CD8-positive, alpha-beta memory T cell (primary cell): ENCODE measurements at places on chromosomes 7 and 10. TPM values are rescaled to one million over a fixed set of nuclear protein-coding genes. Genes with fewer than 3 reads are reported as not detected.

The RASA4B gene
- 23.9 TPM for total RNA-seq

The TAC1 gene
- 0.68 TPM for total RNA-seq

The CFTR gene
- not detected for total RNA-seq

The PHF14 gene
- 35.8 TPM for total RNA-seq

The PDE6C gene
- not detected for total RNA-seq

The OR2A42 gene
- not detected for total RNA-seq

The MEPCE gene
- total RNA-seq, result 75.9 TPM

The STAG3 gene
- total RNA-seq, result 5.0 TPM

The GFRA1 gene
- not detected for total RNA-seq

The SLC26A3 gene
- total RNA-seq, result not detected

The PCLO gene
- total RNA-seq, result not detected

The GLCCI1 gene
- total RNA-seq, result 9.5 TPM

The CHAT gene
- not detected for total RNA-seq

The PSMG3 gene
- 80.7 TPM for total RNA-seq

The SLC18A3 gene
- not detected for total RNA-seq

DNA sequence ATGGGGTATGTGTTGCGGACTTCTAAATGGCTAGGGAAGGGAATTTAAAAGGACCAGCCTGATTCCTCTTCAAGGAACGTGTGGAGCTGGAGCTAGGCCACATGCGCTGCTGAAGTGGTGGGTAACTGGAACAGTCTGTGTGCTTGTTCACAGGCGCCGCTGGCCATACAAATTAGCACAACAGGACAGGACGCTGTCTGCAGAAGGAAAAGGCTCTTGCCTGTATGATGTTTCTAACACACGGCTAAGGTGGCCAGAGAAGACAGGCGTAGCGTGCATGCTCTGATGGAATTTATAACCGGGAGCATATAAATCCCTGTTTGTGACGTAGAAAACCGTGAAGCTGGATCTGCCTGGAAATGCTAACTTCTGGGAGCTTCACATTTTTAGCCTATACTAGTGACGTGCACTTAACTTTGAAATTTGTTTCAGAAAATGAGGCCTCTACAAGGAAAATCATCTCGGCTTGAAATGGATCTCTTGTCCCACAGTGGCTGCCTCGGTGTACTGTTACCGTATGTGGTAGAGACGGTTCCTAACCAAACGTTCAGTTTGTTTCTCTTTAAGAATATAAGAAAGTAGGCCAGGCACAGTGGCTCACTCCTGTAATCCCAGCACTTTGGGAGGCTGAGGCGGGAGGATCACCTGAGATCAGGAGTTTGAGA, 569.4 kb downstream of the PTPRN2 start:
- H3K27me3 ChIP-seq, result no peaks in the 10 kb centered on the region
- H3K4me1 ChIP-seq, result no peaks in the 10 kb centered on the region
- no peak overlapping the region for H3K27ac ChIP-seq
- DNase-seq, result no peak

DNA sequence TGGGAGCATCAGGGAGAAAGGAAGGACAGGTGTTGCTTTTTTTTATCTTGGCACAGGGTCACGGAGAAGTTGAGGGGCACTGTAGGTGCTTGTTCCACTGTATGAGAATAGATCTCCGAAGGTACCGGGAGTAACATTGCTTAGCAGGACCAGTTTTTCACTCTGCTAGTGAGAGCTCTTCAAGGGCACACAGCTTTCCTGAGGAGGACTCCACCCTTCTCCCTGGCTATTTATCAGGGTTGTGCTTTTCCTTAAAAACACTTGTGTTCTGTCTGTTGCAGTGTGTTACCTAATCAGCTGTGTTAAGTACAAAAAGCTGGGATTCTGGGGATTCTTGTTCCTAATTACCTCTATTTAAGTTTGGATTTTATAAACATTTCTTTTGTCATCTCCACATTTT, 160.5 kb downstream of the SND1 start:
- peaks cover 3% of the 10 kb centered on the region for H3K36me3 ChIP-seq
- H3K4me3 ChIP-seq, result no peak overlapping the region
- no peak for DNase-seq
- H3K27ac ChIP-seq, result no peak overlapping the region
- no peaks in the 10 kb centered on the region for H3K27me3 ChIP-seq
- no peaks in the 10 kb centered on the region for H3K4me1 ChIP-seq

GRCh38 chr7:158812684-158813083, 16.6 kb downstream of the ESYT2 start:
- no peak overlapping the region for H3K27ac ChIP-seq
- H3K27me3 ChIP-seq, result no peaks in the 10 kb centered on the region
- peak; percentile 74 for DNase-seq
- H3K4me1 ChIP-seq, result peaks cover 81% of the 10 kb centered on the region
- H3K4me3 ChIP-seq, result peak overlapping the region; percentile 38

DNA sequence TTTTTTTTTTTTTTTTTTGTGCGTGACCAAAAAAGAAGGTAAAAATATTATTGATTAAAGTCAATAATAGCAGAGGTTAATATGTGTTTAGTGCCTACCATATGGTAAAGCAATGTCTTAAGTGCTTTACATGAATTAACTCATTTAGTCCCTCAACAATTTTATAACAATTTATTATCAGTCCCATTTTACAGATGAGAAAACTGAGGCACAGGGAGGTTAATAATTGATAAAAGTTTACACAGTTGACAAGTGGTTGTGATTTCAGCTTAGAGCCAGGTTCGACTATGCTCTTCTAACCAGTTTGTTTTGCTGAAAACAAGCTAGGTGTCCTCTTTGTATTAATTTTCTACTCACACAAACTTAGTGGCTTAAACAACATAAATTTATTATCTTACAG, 67.0 kb downstream of the EXOC4 start:
- H3K4me1 ChIP-seq, result no peaks in the 10 kb centered on the region
- no peaks in the 10 kb centered on the region for H3K27me3 ChIP-seq
- no peak overlapping the region for H3K4me3 ChIP-seq
- no peak for DNase-seq

GRCh38 chr10:101616415-101617101, 28.4 kb downstream of the DPCD start:
- DNase-seq, result no peak
- peaks cover 35% of the 10 kb centered on the region for H3K36me3 ChIP-seq
- H3K27me3 ChIP-seq, result no peaks in the 10 kb centered on the region

- H3K27me3 ChIP-seq, result no peaks in the 10 kb centered on the region
- peaks cover 11% of the 10 kb centered on the region for H3K4me1 ChIP-seq
- H3K27ac ChIP-seq, result no peak overlapping the region
- peak; percentile 34 for DNase-seq
- H3K4me3 ChIP-seq, result no peak overlapping the region
Measured at GRCh38 chr10:118568327-118568848, 27.1 kb downstream of the PRLHR start.

- H3K4me1 ChIP-seq, result no peaks in the 10 kb centered on the region
- peaks cover 15% of the 10 kb centered on the region for H3K36me3 ChIP-seq
- no peaks in the 10 kb centered on the region for H3K27me3 ChIP-seq
- no peak overlapping the region for H3K27ac ChIP-seq
- no peak overlapping the region for H3K4me3 ChIP-seq
Measured at GRCh38 chr7:2432910-2433712, 29.7 kb downstream of the CHST12 start.

DNA sequence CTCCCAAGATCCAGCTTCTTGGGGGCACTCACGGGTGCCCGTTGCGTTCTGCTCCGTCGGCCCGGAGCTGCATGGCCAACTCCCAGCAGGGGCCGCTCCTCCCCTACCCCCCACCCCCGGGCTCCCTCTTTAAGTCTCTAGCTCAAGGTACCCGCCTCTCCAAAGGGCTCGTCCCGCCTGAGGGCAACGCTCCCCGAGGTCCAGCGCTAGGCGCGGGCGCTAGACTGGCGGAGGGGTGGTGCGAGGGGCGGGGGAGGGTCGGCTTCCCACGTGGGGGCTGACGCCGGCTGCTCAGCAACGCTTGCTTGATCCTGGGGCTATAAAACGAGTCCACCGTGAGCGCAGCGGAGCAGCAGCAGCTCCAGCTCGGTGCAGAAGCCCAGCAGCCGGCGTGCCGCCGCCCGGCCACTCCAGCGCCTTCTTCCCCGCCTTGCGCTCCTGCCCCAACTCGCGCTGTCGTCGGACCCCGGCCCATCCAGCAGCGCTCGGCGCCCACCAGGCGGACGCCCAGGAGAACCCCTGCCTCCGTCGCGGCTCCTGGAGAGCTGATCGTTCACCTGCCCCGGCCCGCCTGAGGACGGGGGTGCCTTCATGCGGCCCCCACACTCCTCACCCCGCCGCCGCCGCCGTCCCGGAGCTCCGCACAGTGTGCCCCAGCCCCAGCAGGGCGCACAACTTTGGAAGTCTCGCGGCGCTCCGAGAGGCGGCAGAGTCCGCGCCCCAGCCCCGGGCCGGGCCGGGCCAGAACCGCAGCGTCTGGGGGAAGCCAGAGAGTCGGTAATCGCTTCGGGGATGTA, at the start of gene ADRA2A:
ADRA2A (plus strand) TSS at position 348 of the 797 bp plus-strand sequence. CDS start 968 bp downstream, outside the sequence.
- no peaks in the 10 kb centered on the region for H3K36me3 ChIP-seq
- peak within 1 kb of the TSS; percentile 50 for H3K4me3 ChIP-seq
- peaks cover 25% of the 10 kb centered on the region for H3K27me3 ChIP-seq
- no peaks in the 10 kb centered on the region for H3K4me1 ChIP-seq
- H3K27ac ChIP-seq, result no peak within 1 kb of the TSS

GRCh38 chr10:102153093-102153620, 968 bp downstream of the NOLC1 start:
- peak overlapping the region; percentile 93 for H3K27ac ChIP-seq
- no peaks in the 10 kb centered on the region for H3K27me3 ChIP-seq
- H3K4me1 ChIP-seq, result peaks cover 22% of the 10 kb centered on the region
- peak overlapping the region; percentile 91 for H3K4me3 ChIP-seq
- DNase-seq, result no peak

DNA sequence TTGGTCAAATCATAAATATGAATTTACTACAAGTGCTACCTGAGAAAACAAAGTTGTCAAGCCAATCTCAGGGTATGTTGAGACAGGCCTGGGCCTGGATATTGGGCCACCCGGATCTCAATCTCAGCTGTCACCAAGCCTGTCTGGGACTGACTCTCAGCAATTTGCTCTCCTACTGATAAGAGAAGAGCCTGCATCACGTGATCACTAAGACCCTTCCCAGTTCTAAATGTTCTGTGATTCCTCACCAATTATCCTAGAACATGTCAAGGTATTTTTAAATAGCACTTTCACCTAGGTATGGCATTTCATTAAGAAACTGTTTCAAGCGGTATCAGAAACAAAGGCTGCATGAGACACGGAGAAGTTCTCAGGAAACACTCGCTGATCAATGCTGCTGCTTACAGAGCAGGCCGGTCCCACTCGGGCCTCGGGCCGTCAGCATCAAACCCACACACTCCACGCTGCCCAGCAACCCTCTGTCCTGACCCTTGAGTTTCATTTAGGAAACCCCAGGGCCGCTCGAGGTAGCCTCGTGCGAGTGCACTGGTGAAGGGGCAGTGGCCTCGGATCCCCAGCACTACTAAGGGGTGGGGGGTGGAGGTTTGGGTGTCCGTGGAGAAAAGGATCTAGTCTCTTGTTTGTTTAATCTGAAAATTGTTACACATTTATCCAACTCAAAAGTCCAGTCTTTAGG, 4.1 kb downstream of the KLF6 start:
- H3K36me3 ChIP-seq, result peaks cover 47% of the 10 kb centered on the region
- peak overlapping the region; percentile 93 for H3K4me3 ChIP-seq
- peak; percentile 54 for DNase-seq
- peaks cover 68% of the 10 kb centered on the region for H3K4me1 ChIP-seq
- peak overlapping the region; percentile 100 for H3K27ac ChIP-seq

GRCh38 chr7:108127461-108127860, 2.7 kb downstream of the LAMB4 start:
- no peak overlapping the region for H3K4me3 ChIP-seq
- H3K27ac ChIP-seq, result no peak overlapping the region
- no peaks in the 10 kb centered on the region for H3K36me3 ChIP-seq
- H3K4me1 ChIP-seq, result no peaks in the 10 kb centered on the region

DNA sequence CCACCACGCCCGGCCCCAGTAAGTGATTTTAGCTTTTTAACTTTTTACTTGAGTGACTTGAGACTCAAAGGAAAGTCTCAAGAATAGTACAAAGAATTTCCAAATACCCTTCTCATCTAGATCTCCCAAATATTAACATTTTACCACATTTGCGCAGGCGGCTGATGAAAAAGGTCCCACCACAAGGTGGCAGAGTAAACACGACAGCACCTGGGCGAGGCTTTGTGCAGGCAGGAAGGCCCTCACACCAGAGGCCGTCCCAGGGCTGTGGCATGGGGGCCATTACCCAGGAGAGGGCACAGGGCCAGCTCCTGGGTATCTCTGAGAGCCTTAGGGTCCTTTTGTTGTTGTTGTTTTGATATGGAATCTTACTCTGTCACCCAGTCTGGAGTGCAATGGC, 50.0 kb upstream of the WIPI2 start:
- H3K27me3 ChIP-seq, result no peaks in the 10 kb centered on the region
- no peak overlapping the region for H3K27ac ChIP-seq
- H3K4me3 ChIP-seq, result no peak overlapping the region
- DNase-seq, result peak; percentile 5

- DNase-seq, result no peak
- H3K27ac ChIP-seq, result no peak overlapping the region
- peaks cover 23% of the 10 kb centered on the region for H3K36me3 ChIP-seq
- no peaks in the 10 kb centered on the region for H3K27me3 ChIP-seq
- H3K4me1 ChIP-seq, result no peaks in the 10 kb centered on the region
- no peak overlapping the region for H3K4me3 ChIP-seq
Measured at GRCh38 chr7:105640956-105641810, 59.9 kb upstream of the EFCAB10 start.

GRCh38 chr7:134046594-134047128, 80.5 kb upstream of the LRGUK start:
- DNase-seq, result no peak
- no peaks in the 10 kb centered on the region for H3K4me1 ChIP-seq
- no peak overlapping the region for H3K27ac ChIP-seq
- no peaks in the 10 kb centered on the region for H3K36me3 ChIP-seq
- H3K27me3 ChIP-seq, result no peaks in the 10 kb centered on the region
- no peak overlapping the region for H3K4me3 ChIP-seq

DNA sequence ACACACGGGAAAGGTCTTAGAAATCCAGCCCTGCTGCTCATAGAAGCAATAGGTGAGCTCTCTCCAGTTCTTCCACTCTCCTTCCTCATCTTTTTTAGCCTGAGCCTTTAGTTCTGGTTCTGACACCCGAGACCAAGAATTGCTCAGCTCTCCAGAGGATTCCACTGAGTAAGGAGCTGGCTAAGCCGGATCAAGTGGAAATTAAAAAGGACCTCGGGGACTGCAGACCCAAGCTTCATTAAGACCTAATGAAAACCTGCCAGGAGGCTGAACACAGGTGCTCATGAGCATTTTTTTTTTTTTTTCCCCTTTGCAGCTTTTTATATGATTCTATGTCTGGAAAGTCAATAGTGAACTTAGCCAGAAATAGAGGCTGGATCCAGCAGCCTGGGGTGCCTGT, 1176.0 kb upstream of the AUTS2 start:
- DNase-seq, result no peak
- H3K27me3 ChIP-seq, result no peaks in the 10 kb centered on the region

DNA sequence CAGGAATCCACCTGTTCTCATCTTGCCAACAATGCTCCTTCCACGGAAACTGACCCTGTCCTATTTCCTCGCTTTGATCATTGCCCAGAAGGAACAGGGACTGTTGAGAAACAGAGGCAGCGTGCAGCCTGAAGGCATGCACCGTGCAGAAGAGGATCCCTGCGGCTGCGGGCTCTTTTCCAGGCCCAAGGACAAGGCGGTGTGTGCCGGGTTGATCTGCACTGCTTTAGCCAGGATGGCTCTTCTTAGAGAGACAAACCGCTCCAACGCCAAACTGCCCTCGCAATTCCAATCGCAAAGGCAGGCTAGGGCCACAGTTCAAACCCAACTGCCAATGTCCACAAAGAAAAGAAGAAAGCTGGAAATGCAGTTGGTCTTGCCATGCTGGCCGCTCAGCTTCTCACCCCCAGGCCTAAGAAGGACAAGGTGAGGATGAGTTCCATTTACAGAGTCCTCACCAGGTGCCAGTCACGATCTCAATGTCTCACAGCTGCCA, 26.5 kb downstream of the BRI3 start:
- H3K27me3 ChIP-seq, result no peaks in the 10 kb centered on the region
- H3K4me3 ChIP-seq, result no peak overlapping the region
- DNase-seq, result no peak
- no peaks in the 10 kb centered on the region for H3K4me1 ChIP-seq
- no peak overlapping the region for H3K27ac ChIP-seq
